Naive thymus-derived CD4-positive, alpha-beta T cell (primary cell): ENCODE measurements at places on chromosomes 11 and 22. TPM values are rescaled to one million over a fixed set of nuclear protein-coding genes. Genes with fewer than 3 reads are reported as not detected.

DNA sequence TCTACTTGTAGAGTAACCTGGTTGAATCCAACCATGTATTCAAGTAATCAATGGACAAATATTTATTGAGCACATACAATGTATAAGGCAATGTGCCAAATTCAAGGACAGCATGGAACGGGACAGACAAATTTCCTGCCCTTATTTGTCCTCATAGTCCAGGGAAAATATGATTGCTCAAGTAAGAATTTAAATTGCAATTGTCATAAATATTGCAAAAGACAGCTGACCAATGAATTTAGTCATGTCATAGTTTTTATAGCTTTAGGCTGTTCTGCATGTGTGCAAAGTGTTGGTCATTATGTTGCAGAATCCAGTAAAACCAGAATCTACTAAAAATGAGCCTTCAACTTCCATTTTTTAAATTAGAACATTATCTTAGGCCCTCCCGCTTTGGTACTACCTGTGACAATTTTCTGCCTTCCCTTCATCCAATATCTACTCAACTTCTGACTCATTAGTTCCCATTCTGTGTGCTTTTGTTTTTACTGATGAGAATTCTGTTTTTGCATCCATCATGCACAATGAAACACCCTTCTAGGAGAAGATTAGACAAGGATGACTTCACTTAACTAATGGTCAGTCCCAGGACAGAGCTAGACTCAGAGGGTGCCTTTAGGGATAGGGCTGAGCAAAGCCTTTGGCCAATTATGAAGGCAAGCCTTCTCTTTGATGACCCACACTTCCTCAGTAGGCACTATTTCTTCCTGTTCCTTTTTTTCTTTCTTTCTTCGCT, 45.8 kb upstream of the FIBIN start:
- DNase-seq: no peak

GRCh38 chr11:24592360-24592759, 95.5 kb downstream of the LUZP2 start:
- no peak for DNase-seq

- no peak for DNase-seq
Observed at GRCh38 chr11:76955459-76956114, 78.6 kb upstream of the B3GNT6 start.

TRMU gene
- 58.7 TPM for total RNA-seq

BCO2 gene
- 1.8 TPM for total RNA-seq

HBG2 gene
- total RNA-seq: not detected

FIBIN gene
- total RNA-seq: not detected in 2 replicates

KREMEN1 gene
- 1.1 TPM for total RNA-seq

RTN4RL2 gene
- 0.47 TPM for total RNA-seq
